ENCODE measurements at places on chromosomes 2 and 18. TPM values are rescaled to one million over a fixed set of nuclear protein-coding genes. Genes with fewer than 3 reads are reported as not detected.

Gene CACNB4
- total RNA-seq: 0.19 TPM

Gene CFAP65
- not detected for total RNA-seq

Gene C2orf81
- total RNA-seq: 0.19 TPM

Gene SRD5A2
- not detected for total RNA-seq

Data from vein endothelial cell (primary cell).